ENCODE measurements at places on chromosomes 16 and 17.

- no peak for DNase-seq
These were observed 14.3 kb downstream of the MLYCD start for GRCh38 chr16:83913245-83913633.

GRCh38 chr17:1089915-1090314, 89.9 kb downstream of the ABR start:
- no peak for DNase-seq

GRCh38 chr17:81480140-81481072, 32.2 kb downstream of the ACTG1 start:
- DNase-seq: no peak

GRCh38 chr16:890217-890616, 80.6 kb downstream of the LMF1 start:
- no peak for DNase-seq

- no peak for DNase-seq
These were observed 11.7 kb downstream of the CACNG1 start for GRCh38 chr17:67055811-67056745.

GRCh38 chr17:57672971-57673370, 72.1 kb downstream of the CCDC182 start:
- no peak for DNase-seq

DNA sequence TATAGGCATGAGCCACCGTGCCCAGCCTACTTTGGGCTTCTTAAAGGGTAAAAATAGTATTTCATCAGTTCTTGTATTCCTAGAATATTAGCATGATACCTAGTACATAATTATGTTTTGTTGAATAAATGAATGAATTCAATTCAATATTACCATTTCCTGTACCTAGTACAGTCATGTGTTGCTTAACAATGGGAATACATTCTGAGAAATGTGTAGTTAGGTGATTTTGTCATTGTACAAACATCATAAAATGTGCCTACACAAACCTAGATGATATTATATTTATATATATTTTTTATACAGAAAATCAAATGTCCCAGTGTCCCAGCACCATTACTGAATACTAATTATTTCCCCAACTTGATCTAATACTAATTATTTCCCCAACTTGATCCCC, 85.6 kb upstream of the HAS3 start:
- DNase-seq: no peak

DNA sequence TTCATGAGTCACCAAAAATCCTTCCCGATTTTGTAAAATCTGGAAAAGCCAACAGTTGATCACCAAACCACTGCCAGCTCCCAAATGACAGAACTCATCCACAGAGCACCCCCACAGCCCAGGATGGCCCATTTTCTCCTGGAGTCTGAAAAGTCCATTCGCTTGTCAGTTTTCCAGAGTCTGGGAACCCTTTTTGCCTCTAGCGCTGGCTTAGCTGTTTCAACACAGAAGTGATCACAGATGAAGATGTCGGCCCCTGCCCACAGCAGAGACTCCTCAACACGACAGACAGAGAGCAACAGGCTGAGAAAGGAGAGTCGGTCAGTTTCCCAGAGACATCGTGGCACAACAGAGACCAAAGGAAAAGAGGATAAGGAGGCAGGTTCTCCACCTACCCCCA, 66.4 kb downstream of the NXN start:
- no peak for DNase-seq

DNA sequence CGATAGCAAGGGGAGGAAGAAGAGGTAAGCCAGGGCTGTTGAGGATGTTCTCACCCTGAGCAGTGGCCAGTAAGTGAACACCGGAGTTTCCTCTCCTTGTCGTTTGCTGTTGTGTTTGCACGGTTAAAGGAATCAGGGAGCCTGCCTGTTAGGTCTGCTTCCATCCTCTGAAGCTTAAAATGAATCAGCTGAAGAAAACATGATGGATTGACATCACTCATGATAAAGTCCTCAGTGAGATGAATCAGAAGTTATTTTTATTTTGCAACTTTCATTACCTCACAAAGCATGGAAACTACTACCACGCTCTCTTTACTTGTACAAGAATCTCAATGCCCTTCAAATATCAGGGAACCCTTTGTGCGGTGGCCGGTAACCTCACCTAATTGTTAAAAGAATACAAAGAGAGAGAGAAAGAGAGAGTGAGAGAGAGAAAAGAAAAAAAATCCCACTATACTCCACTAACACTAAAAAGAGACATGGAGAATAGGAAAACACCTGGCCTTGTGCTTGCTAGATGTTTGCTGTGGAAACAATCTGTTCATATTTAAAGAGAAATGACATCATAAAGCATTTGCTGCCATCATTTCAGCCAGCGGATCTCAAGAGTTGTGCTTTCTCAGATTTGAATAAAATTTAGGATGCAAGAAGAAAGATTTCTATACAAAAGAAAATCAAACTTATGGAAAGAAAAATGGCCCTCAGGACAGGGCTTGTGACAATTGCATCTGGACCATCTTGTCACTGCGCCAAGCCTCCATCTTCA, 441.6 kb upstream of the SALL1 start:
- DNase-seq: no peak

- no peak for DNase-seq
These were observed 17.5 kb upstream of the KLHL11 start for GRCh38 chr17:41882756-41883155.

DNA sequence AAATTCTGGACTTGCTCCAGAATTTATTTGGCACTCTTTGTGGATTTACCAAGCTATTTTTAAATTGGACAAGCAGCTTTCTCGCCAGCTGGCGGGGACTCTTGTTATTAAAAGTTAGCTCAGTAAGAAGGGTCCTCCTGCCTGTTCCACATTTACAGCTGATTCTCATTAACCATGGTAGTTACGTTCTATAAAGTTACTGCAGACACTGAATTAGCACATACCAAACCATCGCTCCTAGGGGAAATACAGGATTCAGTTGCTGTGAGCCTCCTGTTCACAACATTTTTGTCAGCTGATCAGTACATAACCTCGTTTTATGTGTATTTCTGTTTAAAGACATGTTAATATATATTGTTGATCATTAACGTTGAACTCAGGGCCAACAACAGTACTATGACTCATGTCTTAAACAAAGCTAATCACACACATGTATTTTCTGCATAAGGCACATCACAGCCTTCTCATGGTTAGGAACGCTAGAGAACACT, 4.2 kb downstream of the LDAF1 start:
- DNase-seq: no peak

DNA sequence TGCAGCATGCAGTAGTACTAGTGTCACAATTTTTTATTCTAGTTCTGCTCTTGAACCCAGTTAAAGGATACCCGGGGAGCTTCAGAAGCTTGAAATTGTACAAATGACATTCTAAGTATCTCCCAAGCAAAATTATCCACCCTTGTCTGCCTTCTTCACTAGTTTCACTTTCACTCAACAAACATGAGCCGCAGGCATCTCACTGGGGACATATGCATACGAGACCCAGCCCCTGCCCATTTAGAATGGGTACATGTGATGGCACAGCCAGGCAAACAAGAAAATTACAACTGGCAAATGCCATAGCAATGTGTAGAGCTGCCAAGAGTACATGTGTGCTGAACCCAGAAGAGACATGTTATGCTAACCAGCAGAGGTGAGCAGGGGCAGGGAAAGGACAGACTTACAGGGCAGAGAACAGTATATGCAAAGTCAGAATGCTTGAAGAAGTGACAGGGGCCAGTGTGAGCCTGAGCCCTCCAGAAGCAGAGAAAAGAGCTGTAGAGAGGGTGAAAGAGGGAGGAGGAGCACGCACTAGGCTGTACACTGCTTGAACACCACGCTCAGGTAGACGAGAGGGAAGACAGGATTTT, 8.3 kb downstream of the GINS2 start:
- no peak for DNase-seq

DNA sequence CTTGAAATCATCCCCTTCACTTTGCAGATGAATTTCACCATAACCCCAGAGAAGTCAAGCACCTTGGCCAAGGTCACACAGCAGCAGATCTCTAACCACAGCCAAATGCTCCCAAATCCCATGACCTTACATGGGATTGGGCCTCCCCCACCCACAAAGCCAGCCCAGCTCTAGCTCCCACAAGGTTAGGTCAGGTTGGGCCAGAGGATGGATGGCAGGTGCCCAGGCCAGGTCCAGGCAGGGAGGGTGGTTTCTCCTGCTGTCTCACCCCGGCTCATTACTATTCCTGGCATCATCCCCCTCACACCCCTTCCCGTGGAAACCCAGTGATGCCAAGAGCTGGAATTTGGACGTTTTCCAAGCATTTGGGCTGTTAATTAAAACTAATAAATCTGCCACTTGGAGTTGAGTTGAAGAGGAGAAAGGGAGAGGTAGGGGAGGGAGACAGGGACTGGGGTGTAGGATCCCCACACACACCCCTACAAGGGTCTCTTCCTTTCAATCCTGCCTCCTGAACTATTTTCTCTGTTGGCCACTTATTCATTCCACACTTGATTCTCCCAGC, 181.6 kb downstream of the TMEM132E start:
- no peak for DNase-seq

- DNase-seq: peak; percentile 25
These were observed 87.1 kb downstream of the USP22 start for GRCh38 chr17:20955427-20956323.

DNA sequence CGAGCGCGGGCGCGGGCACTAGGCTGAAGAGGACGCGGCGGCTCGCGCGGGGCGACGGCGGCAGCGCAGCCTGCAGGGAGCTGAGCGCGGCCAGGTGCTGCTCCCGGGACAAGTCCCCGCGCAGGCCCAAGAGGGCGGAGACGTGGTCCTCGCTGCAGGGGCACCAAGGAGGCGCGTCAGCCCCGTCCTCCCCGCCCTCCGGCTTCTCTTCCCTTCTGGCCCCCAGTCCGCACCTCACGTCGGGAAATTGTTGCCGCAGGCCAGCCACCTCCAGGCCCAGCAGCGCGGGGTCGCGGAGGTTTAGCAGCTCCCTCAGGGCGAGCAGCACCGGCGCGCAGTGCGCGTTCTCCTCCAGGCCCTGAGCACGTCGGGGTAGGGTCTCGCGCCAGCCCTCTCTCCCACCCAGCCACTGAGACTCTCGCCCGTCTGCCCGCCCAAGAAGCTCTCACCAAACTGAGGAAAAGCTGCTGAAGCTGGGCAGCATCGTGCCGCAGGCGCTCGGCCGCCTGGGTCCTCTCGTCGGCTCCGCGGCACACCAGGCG, 761 bp upstream of the MATCAP1 start:
- no peak for DNase-seq

GRCh38 chr17:18139949-18140348, 31.4 kb downstream of the MYO15A start:
- DNase-seq: no peak

DNA sequence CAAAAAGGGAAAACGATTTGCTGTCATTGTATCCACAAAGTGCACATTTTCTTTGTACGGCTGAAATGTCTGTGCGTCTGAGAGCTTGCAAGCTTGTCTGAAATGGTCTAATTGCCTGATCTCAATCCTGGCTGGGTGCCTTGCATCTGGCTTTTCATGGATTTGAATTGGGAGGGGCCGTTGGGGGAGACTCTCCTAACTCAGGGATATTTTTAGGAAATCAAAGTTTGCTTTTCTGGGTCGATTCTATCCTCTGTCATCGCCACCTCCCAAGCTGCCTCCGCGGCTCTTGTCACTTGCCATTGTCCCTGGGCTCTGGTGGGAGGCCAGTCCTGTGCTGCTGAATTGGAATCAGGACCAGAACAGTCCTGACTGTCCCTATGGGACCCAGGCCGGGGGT, 33.3 kb upstream of the MGAT5B start:
- no peak for DNase-seq

DNA sequence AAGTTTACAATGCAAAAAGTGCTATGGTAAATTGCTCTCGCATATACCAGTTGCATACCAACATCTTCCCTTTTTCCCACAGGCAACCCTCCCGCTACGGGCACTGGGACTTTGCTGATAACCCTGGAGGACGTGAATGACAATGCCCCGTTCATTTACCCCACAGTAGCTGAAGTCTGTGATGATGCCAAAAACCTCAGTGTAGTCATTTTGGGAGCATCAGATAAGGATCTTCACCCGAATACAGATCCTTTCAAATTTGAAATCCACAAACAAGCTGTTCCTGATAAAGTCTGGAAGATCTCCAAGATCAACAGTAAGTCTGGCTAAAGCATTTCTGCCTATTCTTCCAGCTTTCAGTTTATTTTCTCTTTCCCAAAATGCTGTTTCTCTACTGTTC, 27.9 kb upstream of the HSBP1 start:
- DNase-seq: no peak

Measured in NCI-H748 treated with DMSO at 0.1 percent for 48 hours (cell line).